GM12892 (cell line): ENCODE measurements at places on chromosomes 2 and 18.
A peak's percentile ranks its signal among the peaks of the same experiment; 100 is the strongest.

DNA sequence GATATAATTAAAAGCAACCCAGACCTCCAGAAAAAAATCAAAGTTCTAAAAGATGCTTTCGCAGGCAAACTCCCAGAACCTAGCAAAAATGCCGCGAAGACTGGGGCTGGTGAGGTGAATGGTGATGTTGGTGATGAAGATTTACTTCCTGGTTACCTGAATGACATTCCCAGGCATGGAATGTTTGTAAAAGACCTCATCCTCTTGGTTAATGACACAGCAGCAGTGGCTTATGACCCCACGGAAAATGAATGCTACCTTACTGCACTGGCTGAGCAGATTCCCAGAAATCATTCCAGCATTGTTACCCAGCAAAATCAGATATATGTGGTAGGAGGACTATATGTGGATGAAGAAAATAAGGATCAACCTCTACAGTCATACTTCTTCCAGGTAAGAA, 994 bp downstream of the KLHL41 start:
- no peak for DNase-seq

- DNase-seq, result no peak
Measured at GRCh38 chr18:55546851-55547704, 40.9 kb downstream of the TCF4 start.

- DNase-seq, result no peak
Measured at GRCh38 chr18:54739476-54739875, 88.8 kb upstream of the RAB27B start.

GRCh38 chr2:240852671-240853314, 15.8 kb upstream of the AGXT start:
- no peak for DNase-seq

GRCh38 chr18:35803551-35803950, 168.9 kb upstream of the RMP24 start:
- no peak for DNase-seq

DNA sequence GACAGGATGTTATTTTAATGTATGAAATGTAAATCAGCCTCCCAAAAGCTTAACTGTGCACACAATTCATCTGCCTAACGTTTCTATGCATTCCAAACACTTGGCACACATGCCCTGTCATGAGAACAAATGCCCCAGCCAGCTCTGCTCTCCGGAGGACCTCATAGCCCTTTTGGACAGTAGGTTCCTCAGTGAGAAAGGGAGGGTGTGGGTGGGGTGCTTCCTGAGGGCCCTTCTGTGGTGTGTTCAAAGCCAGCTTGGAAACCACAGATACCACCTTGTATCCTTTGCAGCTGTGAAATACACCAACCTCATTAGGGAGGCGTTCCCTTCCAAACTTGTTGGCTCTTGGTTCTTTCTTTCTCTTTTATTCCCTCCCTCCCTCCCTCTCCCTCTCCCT, 102.2 kb upstream of the ASB18 start:
- DNase-seq, result no peak

GRCh38 chr18:78525366-78526111, 454.1 kb upstream of the SALL3 start:
- no peak for DNase-seq

GRCh38 chr2:230843132-230843531, 21.6 kb upstream of the ITM2C start:
- no peak for DNase-seq

DNA sequence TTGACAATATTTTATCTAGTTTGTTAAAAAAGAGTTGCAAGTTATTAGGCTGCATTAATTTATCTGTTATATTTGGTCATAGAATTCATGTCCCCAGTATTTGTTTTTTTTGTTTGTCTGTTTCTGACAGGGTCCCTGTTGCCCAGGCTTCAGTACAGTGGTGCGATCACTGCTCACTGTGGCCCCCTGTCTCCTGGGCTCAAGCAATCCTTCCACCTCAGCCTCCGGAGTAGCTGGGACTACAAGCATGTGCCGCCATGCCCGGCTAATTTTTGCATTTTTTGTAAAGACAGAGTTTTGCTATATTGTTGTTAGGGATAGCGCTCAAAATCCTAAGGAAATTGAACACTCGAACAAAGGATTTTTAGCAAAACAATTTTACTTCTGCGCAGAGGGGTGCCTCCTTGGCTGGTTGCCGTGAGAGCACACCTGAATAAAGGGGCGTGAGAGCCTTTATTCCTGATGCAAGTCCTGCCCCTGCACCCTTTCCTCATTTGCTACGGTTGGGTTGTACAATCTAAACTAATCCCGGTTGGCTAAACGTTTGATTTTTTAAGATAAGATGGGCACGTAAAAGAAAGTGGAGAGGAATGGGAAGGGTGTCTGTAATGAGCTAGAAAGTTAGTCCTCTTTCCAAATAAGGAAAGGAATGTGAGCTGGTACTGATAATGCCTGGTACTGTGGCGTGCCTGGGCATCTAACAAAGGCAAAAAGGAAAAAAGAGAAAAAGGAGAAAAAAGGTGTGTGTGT, 65.5 kb downstream of the COMMD1 start:
- DNase-seq, result no peak

DNA sequence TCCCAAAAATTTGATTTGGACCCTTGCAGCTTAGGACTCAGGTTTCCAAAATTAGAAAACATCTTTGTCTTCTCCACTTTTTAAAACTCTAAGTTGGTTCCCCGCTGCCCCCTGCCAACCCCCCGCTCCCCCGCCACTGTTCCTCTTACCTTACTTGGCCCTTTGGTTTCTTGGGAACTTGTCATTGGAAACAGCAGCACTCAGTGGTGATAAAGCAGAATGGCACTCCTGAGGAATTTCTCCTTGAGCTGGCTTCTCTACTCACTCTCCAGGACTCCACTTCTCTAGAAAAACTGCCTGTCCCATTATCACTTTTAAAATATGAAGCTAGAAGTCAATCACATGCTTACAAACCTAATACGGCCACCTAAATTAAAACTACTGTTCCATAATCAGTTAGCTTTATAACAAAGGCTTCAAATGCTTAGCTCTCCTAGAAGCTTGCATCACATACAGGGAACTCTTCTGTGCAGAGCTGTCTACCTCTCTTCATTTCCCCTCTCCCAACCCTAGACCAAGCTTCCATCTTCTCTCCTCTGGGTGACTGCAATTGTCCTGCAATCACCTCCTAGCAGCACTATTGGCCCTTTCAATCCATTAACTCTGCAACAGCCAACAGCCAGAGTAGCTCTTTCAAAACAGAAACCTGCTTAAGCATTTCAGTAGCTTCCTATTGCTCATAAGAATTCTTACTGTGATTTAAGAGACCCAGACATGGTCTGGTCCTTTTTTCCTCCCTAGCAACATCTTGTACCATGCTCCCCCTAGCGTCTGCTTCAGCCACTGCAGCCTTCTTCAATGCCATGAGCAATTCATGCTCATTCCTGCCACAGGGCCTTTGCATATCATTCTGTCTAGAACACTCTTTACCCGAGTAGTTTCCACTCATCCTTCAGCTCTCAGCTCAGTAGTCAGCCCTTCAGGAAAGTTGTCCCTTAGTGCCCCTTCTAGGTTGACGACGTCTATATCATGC, 15.2 kb upstream of the PLEKHM3 start:
- DNase-seq, result no peak

GRCh38 chr2:61623747-61624146, 85.6 kb upstream of the XPO1 start:
- no peak for DNase-seq

- DNase-seq, result no peak
Measured at GRCh38 chr2:128326346-128326745, 7.7 kb upstream of the HS6ST1 start.

- DNase-seq, result no peak
Measured at GRCh38 chr2:147826278-147827087, 18.3 kb upstream of the ACVR2A start.

DNA sequence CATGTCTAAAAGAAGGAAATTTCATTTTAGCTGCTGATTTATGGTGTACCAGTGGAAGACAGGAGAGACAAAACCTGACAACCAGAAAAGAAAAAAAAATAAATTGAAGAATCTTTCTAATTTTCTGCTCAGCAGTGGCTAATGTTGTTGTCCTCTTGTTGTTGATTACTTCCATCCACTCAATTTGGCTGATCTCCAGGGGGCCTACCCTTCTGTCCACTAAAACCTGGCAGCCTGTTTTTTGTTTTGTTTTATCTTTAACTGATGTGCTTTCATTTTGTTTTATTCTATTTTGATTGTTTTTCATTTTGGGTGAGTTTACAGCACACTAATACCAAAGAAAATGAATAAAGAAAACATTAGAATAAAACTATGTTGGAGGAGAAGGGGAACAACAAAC, 27.4 kb downstream of the TFPI start:
- DNase-seq, result no peak

DNA sequence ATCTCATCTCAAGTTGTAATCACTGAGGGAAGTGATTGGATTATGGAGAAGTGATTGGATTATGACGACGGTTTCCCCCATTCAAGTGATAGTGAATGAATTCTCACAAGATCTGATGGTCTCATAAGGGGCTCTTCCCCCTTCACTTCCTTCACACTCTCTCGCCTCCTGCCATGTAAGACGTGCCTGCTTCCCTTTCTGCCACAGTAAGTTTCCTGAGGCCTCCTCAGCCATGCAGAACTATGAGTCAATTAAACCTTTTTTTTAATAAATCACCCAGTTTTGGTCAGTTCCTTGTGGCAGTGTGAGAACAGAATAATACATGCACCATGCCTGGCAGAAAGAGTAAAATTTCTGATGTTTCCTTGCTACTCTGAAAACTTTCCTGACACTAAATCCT, 36.6 kb downstream of the CEP68 start:
- no peak for DNase-seq

DNA sequence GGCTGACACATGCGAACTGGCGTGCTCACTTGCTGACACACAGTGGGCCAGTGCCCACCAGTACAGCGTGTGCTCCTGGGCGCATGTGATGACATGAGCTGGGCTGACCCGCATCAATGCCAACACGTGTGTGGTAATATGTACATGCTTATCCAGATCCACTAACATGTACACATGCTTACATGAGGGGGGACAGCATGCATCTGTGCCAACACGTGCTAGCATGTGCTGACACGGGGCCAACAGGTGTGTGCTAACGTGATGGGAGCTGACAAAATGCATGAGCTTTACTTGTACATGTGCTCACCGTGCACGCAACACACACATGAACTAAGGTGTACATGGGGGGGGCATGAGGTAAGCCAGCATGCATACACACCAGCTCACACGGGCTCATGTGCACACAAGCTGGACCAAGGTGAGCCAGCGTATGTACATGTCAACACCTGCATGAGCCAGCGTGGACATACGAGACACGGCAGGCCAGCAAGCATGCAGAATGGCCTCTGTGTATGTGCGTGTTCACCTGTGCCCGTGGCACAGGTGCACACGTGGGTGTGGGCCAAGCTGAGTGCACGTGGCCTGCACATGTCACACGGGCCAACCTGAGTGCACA, 28.5 kb downstream of the GPC1 start:
- no peak for DNase-seq

- DNase-seq, result no peak
Measured at GRCh38 chr18:24071029-24071428, 56.5 kb downstream of the TTC39C start.

DNA sequence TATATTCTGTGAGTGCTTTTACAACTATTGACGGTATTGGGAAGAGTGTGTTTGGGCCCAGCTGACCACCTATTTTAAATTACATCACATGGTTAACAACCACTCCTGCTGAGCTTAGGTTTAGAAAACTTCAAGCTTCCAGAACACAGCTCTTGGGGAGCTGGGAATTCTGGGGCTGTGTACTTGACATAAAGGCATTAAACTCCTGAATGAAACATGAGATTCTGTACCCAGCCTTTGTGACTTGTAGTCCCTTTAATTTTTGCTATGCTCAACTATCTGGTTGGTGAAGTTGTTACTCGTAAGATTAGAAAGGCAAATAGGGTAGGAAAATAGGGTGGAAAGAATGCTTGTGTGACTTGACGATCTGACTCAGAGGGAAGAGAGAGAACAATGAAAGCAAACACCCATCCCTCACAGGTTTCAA, 66.9 kb downstream of the LTBP1 start:
- no peak for DNase-seq

GRCh38 chr2:73112913-73113854, at the start of gene RAB11FIP5:
RAB11FIP5 (minus strand) TSS chr2:73112948; CDS start chr2:73112777, 171 bp downstream.
- peak; percentile 58 for DNase-seq

- no peak for DNase-seq
Measured at GRCh38 chr2:66567729-66568128, 132.8 kb downstream of the MEIS1 start.

- no peak for DNase-seq
Measured at GRCh38 chr18:11976315-11977152, 4.8 kb upstream of the IMPA2 start.

GRCh38 chr2:231399046-231399852, 3.7 kb downstream of the B3GNT7 start:
- no peak for DNase-seq

DNA sequence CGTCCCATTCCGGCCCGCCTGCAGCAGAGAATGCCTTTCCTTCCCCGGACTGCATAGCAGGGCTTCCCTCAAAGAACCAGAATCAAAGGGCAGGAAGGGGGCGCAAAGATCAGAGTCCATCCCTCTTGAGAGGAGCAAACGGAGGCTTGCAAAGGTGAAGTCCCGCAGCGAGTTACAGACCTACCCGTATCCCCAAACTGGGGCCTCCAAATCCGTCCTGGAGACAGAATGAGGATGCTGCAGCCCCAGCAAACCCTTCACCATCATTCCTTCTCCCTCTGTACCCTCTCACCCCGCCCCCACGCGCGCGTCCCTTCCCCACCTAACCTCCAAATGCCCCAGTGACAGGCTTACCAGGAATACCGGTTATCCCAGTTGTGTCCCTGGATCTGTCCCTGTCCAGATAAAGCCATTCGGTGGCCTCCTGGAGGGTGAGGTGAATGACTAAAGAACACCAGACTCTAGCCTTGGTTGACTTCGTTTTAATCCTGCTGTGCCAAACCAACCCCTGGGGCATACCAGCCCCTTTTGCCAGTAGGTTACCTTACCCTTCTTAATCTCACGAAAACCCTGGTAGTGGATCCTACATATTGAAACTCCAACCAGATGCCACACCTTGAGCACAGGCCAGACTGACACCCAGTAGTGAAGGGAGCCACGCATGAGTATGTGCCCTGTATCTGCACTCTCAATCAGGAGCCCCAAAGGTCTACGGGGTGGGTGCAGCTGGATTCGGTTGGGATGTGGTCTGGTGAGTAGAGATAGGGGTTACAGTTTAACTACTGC, 961 bp upstream of the SLC40A1 start:
- peak; percentile 5 for DNase-seq

DNA sequence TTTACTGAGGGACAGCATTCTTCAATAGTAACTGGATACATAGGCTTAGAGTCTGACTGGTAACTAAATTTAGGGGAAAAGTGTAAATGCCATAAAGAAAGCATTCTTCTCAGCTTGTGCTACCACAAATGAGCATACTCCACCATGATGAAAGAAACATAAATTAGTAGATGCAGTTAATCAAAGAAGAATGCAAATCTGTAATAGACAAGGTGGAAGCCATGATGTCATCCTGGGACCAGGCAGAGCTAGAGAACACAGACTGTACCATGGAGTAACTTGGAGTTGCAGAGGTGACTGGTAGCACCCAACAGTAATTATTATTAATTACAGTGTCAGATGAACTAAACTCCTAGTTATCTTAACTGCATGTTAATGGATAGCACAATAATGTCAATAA, 51.7 kb downstream of the RBKS start:
- no peak for DNase-seq
